ENCODE measurements at places on chromosomes 2 and 18.

DNA sequence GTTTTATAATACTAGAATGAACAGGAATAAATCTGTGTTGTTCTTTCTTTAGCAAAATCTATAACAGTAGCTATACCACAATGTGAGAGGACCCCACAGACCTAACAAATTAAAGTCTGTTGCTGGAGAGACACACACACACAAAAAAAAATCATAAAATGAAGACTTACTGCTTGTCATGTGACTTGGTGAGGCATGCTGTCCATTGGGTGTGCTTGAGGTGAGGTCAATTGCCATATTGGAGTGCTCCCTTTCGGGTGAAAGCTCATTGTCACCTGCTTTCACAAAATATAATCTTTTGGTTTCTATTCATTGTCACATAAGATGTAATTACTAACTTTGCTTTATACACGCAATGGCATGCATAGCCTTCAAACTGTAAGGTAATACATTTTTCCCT, 3.9 kb downstream of the IKZF2 start:
- no peak for DNase-seq

- DNase-seq = no peak
Observed at GRCh38 chr2:26407526-26407925, 5.8 kb downstream of the DRC1 start.

DNA sequence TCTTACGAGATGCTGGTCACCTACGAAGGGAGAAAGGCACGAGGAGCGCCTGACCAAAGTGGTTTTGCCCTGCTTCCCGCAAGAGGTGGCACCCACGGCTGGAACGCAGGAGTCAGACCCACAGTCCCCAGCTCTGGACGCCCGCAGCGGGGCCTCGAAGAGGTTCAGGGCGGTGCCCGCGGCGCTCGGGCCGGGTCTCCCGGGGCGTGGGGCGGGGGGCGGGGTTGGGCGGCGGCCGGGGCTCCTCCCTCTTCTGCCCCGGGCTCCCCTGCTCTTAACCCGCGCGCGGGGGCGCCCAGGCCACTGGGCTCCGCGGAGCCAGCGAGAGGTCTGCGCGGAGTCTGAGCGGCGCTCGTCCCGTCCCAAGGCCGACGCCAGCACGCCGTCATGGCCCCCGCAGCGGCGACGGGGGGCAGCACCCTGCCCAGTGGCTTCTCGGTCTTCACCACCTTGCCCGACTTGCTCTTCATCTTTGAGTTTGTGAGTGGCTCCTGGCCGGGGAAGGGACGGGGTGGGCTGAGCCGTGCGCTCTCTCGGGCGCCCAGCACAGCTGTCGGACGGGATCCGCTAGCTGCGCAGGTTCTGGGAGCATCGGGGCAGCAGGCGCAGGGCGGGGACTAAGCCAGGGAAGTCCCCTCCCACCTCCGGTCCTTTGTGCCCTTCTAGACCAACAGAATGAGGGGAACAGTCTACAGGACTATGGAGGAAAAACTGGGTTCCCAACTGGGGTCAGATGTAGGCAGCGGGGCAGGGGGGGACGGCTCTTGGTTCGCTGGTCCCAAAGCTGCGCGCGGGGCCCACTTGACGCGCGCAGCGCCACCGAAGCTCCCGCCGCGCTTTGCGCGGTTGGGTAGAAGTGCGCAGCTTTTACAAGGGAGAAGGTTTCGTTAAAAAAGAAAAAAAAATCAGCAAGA, at the start of gene MAL:
MAL (plus strand) TSS at position 303 of the 914 bp plus-strand sequence; CDS start at position 388, 85 bp downstream.
- DNase-seq = no peak

DNA sequence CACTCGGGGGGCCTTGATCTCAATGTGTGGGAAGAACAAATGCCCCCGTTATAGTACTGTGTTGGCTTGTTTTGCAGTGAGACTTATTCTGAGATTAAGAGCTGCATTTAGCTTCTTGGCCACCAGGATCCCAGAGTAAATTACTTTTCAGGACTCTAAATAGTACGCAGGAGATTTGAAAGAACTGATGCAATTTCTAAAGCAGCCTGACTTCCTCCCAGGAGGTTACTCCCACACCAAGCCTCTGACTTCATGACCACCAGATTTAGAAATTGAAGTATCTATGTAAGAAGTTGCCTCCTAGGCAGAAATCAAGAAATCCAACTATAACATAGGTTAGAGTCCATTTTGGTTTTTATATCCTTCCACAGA, 67.0 kb downstream of the FEZ2 start:
- DNase-seq = no peak

Data from posterior cingulate gyrus (tissue), 11 donors.